AG08395 (cell line): ENCODE measurements at places on chromosomes 5 and 9.

GRCh38 chr5:156103155-156103885, 223.6 kb upstream of the SGCD start:
- peak; percentile 32 for DNase-seq

DNA sequence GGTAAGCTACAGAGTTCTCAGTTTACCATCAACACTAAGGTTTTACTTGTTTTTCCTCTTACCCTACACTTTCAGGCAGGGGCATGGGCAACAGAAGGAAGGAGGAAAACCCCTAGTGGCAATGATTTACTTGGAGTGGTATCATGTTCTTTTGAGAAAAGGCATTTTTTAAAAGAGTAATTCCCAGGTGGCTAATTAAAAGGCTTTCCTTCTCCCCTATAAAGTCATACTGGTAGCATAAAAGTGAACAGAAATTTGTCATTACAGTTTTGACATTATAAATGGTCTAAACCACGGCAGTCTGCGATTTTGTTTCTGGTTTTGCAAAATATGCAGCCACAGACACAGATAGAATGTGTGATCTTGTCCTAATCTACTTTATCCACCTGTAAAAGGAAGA, 30.9 kb upstream of the OR2K2 start:
- DNase-seq, result no peak

DNA sequence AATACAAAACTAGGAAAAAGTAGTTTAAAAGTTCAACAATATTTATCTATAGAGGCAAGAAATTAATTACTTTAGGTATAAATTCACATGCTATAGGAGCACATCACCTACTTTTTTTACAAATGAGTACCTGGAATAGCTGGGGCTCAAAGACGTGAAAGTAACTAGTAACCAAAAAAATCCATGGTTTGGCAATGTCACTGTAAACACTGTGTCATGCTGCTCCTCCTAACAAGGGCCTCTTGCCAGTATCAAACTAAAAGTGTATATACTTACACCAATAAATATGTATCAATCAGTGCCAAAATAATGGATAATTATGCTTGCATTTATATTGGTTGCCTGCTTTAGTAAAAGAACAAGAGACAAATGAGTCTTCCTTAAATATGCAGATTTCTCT, 78.9 kb downstream of the AP3B1 start:
- no peak for DNase-seq

- peak; percentile 57 for DNase-seq
Observed at GRCh38 chr5:127757576-127757975, 54.4 kb downstream of the CCDC192 start.

- no peak for DNase-seq
Observed at GRCh38 chr9:122218935-122219855, 9.6 kb downstream of the LHX6 start.

DNA sequence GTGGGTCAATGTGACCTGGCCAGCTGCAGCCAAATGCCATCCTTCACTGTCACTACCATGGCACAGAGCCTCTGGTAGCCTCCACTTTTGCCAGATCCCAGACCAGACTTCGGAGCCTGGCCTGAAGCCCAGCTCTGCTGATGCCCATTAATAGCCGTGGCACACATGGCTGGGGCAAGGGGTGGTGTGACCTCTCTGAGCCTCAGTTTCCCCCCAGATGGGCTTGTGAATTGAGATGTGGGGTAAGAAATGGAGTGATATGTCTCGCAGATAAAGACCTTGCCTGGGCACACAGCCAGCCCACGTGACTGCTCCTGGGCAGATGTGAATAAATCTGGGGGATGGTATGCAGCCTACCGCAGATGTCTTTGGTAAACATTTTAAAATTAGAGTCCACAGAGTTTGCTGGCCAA, 13.9 kb downstream of the SUSD3 start:
- no peak for DNase-seq

DNA sequence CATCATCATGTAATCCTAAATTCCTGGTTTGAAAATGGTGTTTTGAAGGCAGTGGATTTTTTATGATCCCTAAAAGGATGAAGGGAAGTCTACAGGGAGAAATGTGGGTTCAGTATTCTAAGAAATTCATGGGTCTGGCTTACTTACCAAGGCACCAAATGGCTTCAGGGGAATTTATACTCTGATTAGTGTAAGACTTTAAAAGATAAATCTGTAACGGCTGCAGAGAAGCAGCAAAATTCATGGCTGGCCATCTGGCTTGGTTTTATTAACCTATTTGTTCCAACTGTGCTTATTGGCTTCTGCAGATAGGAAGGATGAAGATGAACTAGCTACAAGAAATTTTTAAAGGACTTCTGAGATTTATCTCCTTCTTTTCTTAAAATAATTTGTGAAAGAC, 222.8 kb downstream of the TENT4A start:
- no peak for DNase-seq

GRCh38 chr5:137737349-137738131, 1.7 kb upstream of the KLHL3 start:
- DNase-seq, result no peak

- no peak for DNase-seq
Observed at GRCh38 chr5:177431317-177432142, 5.1 kb downstream of the GRK6 start.

GRCh38 chr9:124570942-124571666, 63.9 kb upstream of the NR5A1 start:
- DNase-seq, result no peak
